ENCODE measurements at places on chromosomes 2 and 18. TPM values are rescaled to one million over a fixed set of nuclear protein-coding genes. Genes with fewer than 3 reads are reported as not detected.

DNA sequence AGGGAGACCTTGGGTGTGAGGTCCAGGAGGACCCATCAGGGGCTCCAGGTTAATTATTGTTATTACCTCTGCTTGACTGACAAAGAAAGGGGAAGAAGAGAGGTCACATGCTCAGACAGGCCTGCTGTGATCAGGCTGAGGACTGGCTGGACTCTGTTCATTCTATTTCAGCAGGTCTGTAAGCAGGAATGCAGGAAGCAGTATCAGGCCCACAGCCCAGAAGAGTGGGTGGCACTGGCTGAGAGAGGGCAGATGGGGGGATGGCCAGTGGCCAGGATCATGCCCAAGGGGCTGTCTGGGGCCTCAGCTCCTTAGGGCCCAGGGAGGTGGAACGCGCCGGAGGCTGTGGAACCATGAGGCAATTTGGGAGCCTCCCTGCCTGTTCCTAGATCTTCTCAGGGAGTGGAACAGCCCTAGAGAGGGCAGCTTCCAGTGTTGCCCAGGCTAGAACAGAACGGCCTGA, 43.7 kb upstream of the ZBTB7C start:
- peaks cover 8% of the 10 kb centered on the region for H3K4me1 ChIP-seq
- DNase-seq: no peak
- H3K4me3 ChIP-seq: no peak overlapping the region
- no peaks in the 10 kb centered on the region for H3K27me3 ChIP-seq

Gene AGXT
- not detected for total RNA-seq

Gene UGT1A10
- not detected for total RNA-seq

GRCh38 chr2:157984866-157985265, 108.7 kb upstream of the ACVR1 start:
- H3K4me1 ChIP-seq: no peaks in the 10 kb centered on the region
- DNase-seq: no peak

DNA sequence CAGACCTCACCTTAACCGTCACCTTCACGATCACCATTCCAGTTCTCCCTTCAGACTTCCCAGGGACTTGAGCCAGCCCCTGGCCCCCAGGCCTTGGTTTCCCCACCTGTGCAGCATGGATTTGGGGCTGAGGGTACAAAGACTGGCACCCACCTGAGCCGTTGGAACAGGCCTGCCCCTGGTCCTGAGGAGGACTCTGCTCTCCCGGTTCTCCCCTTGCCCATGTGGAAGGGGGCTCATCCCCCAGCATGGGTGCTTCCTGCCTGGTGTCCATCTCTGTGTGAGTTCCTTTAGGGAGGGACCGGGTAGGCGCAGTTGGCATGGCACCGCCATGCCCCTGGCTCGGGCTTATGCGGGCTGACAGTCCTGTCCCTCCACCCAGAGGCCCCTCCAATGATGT, 10.9 kb upstream of the GPR35 start:
- no peak overlapping the region for H3K4me3 ChIP-seq
- DNase-seq: no peak
- H3K27me3 ChIP-seq: no peaks in the 10 kb centered on the region
- no peaks in the 10 kb centered on the region for H3K4me1 ChIP-seq
- H3K27ac ChIP-seq: no peak overlapping the region
- no peaks in the 10 kb centered on the region for H3K36me3 ChIP-seq

- H3K27me3 ChIP-seq: no peaks in the 10 kb centered on the region
- H3K4me1 ChIP-seq: no peaks in the 10 kb centered on the region
- H3K27ac ChIP-seq: no peak overlapping the region
- H3K36me3 ChIP-seq: no peaks in the 10 kb centered on the region
- no peak for DNase-seq
These were observed 143.3 kb downstream of the C1D start for GRCh38 chr2:67919490-67919889.

Data from sigmoid colon (tissue), 7 donors.